MM.1S (cell line): ENCODE measurements at places on chromosomes 12 and 14.

DNA sequence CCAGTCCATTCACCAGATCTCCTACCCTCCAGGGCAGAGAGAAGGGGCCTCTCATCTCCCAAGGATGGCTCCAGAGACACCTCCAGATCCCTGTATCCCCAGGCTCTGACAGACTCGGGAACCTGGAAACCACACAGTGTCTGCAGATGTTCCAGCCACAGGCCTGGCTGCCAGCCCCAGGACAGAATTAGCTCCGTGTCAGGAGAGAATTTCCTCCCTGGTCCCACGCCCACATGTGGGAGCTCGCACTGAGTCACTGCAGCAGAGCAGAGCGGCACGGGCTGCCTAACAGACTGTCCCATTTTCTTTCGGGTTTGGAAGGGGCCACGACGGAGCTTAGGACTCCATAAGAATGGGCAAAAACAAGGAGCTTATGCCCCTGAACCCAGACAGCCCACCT, 33.6 kb downstream of the CMKLR1 start:
- DNase-seq, result no peak

- no peak for DNase-seq
These were observed 62.4 kb downstream of the PPM1A start for GRCh38 chr14:60311417-60311816.

DNA sequence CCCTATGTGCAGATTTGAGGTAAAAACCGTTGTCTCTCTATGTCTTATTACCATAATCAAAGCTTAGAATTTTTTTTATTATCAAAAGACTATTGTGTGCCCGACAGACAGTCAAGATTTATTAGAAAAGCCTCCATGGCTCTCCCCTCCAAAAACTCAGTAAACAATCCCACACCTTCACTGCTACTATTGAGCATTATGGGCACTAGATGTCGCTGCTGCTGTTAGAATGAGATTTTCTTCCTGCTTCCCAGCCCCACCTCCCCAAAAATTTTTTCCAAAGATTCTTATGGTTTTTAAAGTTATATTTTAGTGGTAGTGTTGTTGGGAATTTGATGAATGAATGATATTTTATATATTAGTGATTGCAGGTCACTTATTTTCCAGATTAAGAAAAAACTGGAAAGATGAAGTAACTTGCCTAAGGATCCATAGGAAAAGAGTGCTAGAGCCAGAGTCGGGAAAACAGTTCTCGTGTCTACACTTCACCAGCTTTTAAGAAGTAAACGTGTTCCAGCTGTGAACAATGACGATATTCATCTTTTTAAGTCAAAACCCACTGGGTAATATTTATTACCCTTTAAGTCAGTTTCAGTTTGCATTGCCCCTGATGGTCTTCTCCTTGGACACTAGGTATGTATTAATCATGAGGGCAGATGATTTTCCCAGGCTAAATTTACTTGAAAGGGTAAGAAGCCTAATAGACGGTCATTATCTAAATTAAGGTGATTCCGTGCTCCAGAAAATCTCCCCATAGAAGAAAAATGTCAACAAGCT, 12.2 kb upstream of the FOXG1 start:
- peak; percentile 12 for DNase-seq

DNA sequence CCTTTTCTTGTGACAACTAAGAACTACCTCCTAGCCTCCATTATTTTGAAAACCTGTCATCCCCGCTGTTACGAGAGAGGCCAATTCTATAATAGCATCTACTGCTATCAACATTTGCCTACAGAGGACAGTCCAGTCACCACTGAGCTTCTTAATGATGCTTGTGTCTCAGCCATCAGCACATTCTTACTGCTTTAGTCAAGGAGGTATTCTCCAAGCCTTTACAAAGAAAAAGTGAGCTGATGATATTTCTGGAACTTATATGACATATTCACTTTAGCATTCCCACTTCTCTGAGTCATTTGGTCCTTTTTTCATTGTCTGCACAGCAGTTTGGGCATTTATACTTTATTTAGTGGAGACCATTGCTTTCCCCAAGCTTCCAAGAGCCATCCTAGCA, 497.7 kb upstream of the RPL10L start:
- DNase-seq, result no peak

- peak; percentile 51 for DNase-seq
These were observed 554 bp upstream of the TSPAN31 start for GRCh38 chr12:57744194-57744776.
